Astrocyte (in vitro differentiated cells and primary cell): ENCODE measurements at places on chromosomes 4 and X.

- DNase-seq: peak; percentile 75
Measured at GRCh38 chr4:169071747-169072146, 61.7 kb upstream of the CBR4 start.

- no peak for DNase-seq
Measured at GRCh38 chr4:78806943-78807460, 30.9 kb downstream of the BMP2K start.

DNA sequence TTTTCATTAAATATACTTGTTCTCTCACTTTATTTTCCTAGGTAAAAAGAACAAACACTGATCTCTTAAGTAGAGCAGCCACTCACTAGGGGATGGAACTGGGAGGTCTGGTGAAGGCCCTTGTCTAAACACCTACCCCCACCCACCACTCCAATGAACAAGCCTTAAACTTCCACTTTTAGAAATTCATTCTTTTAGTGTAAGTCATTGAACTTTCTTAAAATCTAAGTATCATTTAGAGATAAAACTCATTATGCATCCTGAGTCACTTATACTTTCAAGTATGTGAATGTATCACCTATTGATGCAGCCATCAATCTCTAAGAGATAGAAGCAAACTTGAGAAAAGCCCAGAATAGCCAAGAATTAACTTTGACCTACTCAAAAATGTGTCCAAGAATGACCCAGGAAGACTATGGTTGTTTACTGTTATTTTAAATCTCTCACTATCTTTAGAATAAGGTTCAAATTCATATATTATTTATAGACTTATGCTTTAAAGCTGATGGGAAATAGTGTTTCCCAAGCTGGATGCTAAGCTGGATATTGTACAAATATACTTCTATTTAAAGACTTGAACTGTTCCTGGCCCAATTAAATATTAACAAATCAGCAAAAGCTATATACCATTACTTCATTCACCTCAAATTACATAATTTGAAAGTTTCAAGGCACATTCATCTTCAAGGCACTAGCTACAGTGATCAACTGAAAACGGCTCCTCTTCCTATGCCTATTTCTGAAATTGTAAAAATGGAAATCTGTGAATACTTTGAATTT, 49.5 kb downstream of the CAMK2D start:
- peak; percentile 47 for DNase-seq

GRCh38 chr4:85489273-85489981, 14.5 kb downstream of the ARHGAP24 start:
- DNase-seq: peak; percentile 36

- DNase-seq: no peak
Measured at GRCh38 chrX:55005256-55005655, 5.1 kb downstream of the APEX2 start.

DNA sequence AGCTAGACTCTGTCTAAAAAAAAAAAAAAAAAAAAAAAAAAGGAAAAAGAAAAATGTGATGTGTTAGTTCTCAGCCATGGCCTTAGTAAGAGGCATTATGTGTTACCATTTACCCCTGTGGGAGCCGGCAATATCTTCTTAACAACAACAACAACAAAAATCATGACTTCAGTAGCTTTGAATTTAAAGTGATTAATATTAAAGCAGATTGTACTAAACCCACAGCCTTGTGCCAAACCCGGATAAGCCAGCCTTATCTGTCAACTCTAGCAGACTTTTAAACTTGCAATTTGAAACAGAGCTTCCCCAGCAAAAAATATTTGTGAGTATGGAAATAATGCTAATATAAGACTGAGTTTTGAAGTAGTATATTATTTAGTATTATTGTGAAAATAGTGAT, 462.1 kb upstream of the GNPDA2 start:
- no peak for DNase-seq

DNA sequence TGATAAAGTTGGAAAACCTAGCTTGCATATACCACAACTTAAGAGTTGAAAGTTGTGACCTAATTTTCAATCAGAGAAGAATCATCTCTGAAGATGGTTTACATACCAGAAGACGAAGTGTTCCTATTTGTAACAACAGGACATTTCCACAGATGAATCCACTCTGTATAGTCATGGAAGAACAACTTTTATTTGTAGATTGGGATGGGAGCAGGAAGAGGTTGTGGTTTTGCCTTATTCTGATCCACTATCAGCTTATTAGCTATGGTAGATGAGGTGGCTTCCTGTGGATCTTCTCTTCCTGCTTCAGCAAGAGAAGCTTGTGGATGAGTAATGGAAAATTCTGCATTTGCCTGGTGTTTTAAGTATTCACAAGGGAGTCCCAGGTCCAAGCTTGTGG, 18.6 kb upstream of the SUPT20HL1 start:
- peak; percentile 88 for DNase-seq

GRCh38 chr4:158786955-158787354, 18.1 kb downstream of the FNIP2 start:
- no peak for DNase-seq
